SK-N-SH treated with all-trans-retinoic acid at 6 μM for 48 hours (cell line): ENCODE measurements at places on chromosomes 3 and 15.

DNA sequence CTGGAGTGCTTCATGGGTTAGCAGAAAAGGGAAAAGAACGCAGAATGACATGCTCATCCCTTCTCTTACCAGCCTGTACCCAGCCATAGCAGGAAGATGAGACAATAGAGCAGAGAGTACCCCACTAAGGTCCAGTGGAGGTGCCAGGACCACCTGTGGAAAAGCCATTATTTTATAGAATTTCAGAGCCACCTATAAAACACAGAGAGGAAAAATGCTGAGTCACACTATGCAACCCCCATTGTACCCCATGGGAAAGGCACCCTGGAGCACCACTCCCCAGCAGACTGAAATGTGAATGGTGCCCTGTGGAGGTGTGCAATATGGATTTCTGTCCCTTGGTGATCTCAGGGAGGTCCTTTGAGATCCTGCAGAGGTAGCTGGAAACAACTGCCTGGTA is 97.2 kb downstream of the HES1 start:
- ATAC-seq = no peak

- ATAC-seq = peak; percentile 54
Observed at GRCh38 chr3:27483117-27484014, 818 bp downstream of the SLC4A7 start.

- ATAC-seq = no peak
Observed at GRCh38 chr3:23294770-23295387, 91.8 kb downstream of the UBE2E2 start.

- ATAC-seq = no peak
Observed at GRCh38 chr15:88003541-88004327, 252.8 kb downstream of the NTRK3 start.

DNA sequence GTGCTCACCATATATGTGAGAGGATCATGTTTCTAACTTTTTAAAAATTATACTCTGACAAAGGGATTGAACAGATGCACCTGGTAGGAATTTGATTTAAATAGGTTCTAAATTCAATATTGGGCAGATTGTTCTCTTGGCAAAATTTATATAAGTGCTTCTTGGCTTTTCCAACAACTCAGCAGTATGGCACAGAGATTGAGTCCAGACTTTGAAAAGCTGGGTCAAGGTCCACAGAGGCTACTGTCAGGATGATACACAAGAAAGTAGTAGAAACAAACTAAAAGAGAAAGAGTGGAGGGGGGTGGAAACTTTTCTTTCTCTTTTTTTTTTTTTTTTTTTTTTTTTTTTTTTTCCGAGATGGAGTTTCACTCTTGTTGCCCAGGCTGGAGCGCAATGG is 203.2 kb upstream of the ADAMTS9 start:
- ATAC-seq = no peak

DNA sequence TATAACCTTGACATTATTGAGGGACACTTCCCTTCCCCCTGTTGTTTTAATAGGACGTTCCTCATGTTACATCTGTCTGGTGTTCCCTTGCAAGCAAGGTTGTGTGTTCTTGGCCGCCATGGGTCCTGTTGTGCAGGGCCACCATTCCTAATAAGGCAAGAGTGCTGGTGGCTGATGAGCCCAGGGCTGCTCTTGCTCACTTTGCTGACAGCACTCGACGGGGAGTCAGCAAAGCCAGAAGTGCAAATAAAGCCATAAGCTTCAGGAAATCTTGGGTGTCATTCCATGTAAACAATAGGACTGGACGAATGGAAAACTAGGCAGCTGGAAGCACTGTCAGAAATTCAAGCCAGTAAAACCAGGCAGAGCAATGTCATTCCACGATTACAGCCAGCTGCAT is 75.8 kb downstream of the SQOR start:
- no peak for ATAC-seq

- ATAC-seq = no peak
Observed at GRCh38 chr3:61765157-61765876, 203.9 kb downstream of the PTPRG start.

GRCh38 chr15:43103907-43104306 is 1.9 kb downstream of the UBR1 start:
- ATAC-seq = no peak

- no peak for ATAC-seq
Observed at GRCh38 chr3:71489315-71489761, 94.2 kb downstream of the FOXP1 start.

GRCh38 chr3:41682996-41683395 is 278.9 kb downstream of the ULK4 start:
- ATAC-seq = peak; percentile 60

DNA sequence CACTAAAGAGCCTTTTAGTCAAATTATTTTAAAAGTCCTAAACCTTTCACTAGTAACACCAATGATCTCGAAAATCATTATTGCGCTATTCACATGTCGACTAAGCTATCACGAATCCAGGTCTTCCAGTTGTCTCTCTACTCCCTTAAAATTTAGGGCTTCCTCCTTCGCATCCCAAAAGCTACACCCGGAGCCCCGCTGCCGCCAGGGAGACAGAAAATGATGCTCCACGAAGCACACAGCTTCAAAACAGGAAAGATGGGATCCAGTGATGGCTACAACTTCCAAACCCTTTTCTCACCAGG is 253 bp downstream of the IFT80 start:
- ATAC-seq = peak; percentile 12

DNA sequence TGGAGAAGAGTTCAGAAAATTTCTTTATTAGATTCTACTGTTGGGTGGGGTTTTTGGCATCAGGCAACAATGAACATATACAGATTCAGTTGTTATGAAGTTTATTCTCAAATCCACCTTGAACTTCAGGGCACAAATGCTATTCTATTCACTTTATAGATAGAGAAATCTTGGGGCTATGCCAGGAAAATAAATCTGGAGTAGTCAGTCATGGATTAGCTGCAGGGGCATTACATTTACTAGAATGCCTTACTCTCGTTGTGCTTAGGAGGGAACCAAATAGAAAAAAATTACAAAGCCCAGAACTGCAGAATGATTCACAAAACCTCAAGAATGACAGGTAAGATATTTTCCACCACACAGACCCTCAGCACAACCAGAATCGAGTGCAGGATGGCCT is 216.7 kb downstream of the CDIN1 start:
- no peak for ATAC-seq

DNA sequence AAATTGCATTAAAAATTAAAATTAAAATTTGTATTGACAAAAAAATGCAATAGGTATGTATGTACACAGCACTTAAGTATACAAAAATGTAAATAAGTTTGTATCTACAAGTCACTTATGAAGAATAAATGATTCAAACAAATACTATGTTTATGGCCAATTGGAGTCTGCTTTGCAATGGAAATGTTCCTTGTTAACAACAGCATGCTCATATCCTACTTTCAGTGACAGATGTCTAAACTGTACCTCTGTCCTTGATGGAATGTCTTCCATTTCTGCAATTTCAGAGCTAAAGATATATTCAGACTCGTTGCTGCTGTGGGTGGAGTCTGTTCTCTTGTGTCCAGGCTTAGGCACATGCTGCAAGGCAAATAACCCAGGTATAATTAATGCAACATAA is 64.1 kb upstream of the MYO5C start:
- ATAC-seq = no peak

DNA sequence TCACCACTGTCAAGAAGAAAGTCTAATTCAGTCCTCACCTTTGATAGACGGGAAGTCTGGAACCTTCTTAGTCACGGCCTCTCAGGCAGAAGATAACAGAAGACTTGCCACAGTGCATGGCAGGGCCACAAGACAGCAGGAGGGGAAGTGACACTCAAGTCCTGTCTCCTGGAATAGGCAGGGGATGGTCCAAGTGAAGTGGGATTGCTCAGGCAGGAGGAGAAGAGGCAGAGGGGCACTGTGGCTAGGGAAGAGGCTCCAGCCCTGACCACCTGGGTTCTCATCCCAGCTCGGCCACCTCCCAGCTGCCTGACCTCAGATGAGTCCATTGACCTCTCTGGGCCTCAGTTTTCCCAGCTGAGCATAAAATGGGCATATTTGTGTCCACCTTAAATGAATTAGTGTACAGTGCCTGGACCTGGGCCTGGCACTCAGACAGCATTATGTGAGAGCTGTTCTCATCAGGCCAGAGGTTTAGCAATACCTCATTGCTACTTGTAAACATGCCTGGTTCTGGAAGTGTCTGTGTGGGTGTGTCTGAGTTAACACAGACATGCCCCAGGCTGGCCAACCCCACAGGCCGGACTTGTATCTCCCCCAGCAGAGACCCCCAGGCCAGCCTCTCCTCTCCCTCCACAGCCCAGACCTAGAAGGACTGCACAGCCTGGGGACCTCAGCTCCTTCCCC is 11.5 kb upstream of the PCSK6 start:
- ATAC-seq = no peak

- no peak for ATAC-seq
Observed at GRCh38 chr3:186639778-186640472, at the start of gene FETUB. Gene FETUB (plus strand): TSS chr3:186640399. CDS start chr3:186640461, 62 bp downstream.

DNA sequence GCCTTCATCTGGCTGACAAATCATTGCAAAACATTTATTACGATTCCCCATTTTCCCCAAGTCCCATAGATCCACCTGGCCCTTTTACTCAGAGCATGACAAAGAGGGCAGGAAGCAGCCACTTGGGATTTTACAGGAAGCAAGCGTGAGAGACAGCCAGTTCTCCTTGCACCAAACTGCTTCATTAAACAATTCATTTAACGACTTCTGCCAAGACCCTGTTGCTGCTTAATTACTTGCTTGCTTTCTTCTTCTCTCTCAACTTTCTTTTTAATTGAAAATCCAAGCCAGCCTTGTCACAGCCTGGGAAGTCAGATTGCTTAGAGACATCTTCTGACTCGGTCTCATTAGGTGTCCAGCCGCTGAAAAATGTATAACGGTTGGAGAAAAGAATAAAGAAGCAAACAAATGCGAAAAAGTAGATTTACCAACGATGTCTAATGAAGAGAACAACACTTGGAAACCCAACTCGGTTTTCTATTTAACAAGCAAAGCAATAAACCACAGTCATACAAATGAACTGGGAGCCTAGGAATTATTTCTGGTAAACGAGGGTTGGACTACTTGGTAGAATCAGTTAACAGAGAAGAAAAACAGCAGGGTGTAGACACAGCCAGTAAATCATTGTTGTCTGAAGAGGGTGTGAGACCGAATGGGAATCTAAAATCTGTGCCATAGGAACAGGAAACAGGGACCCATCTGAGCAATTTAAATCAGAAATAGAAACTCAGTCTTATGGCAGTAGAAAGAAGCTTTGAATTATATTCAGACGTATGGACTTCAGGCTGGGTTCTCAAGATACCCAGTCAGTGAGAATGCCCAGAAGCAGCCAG is 298.3 kb downstream of the LRRC3B start:
- no peak for ATAC-seq

GRCh38 chr3:185983495-185984141 is 45.8 kb upstream of the TRA2B start:
- ATAC-seq = peak; percentile 99

- ATAC-seq = no peak
Observed at GRCh38 chr3:101038393-101038792, 45.2 kb upstream of the ABI3BP start.

- ATAC-seq = no peak
Observed at GRCh38 chr15:52622791-52623190, 54.0 kb upstream of the ARPP19 start.

GRCh38 chr3:64303401-64303800 is 78.1 kb upstream of the PRICKLE2 start:
- ATAC-seq = no peak

- peak; percentile 98 for ATAC-seq
Observed at GRCh38 chr3:67790043-67790442, 135.6 kb upstream of the SUCLG2 start.

DNA sequence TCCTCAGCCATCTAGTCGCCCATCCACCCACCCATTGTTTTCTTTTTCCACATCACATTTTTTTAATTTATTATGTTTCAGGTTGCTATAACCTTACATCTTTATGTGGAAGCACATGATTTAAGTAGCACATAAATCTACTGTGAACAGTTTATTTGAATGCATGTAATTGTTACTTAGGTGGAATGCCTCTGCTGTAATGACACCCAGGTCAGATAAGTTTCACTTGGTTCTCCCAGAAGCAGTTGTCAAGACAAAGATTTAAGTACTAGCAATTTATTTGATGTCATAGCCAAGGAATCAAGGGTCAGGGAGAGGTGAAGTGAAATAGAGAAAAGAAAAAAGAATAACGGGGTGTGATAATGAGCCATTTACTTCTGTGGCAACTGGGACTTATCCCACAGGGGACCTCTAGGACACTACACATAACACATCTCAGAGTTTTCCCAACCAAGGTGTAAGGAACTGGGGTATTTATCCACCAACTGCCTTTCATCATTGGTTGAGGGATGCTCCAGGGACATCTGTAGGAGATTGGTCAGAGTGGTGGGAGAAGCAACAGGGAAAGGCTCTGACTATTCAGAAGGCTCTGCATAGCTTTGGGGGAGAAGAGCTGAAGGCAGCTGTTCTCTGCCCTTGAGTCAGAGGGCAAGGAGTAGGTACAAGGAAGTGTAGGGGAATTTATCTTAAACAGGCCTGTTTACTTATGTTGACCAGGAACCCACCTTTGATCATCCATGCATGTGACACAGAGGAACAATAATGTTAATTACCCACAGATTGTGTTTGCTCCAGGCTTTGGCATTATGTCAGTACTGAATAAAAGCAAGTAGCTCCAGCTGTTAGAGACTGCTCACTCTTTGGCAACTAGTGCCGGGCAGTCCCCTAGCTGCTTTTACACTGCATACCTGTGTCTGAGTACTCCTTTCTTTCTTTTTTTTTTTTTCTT is 94.8 kb downstream of the CD200R1L start:
- ATAC-seq = no peak; the same call in 2 of the 3 replicates

DNA sequence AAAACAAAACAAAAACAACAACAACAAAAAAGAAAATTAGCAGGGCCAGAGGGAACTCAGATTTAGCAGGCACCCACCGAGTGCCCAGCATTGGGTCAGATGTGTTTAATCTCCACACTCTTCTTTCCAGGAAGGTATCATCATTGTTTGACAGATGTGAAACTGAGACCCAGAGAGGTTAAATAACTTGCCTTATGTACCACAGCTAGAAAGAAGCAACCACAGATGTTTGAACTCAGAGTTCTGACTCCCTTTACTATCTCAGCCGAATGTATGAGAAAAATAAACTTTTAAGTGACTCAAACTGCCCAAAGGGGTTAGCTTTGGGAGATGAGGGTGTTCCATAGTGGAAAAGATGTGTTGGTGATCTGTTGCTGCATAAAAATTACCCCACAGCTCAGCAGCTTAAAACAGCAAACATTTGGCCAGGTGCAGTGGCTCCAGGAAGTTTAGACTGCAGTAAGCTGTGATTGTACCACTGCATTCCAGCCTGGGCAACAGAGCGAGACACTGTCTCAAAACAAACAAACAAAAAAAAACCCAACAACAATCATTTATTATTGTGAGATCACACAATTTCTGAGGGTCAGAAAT is 4.5 kb upstream of the RPP25 start:
- ATAC-seq = no peak

- no peak for ATAC-seq
Observed at GRCh38 chr3:163891771-163892170, 1186.5 kb downstream of the SI start.

GRCh38 chr15:57527382-57528091 is 64.2 kb upstream of the MYZAP start:
- peak; percentile 89 for ATAC-seq

GRCh38 chr15:32959077-32959476 is 235.4 kb downstream of the FMN1 start:
- ATAC-seq = no peak
